ENCODE measurements at places on chromosomes 16 and 17. TPM values are rescaled to one million over a fixed set of nuclear protein-coding genes. Genes with fewer than 3 reads are reported as not detected.

Gene TPSG1
- 0.54 TPM for polyA plus RNA-seq

DNA sequence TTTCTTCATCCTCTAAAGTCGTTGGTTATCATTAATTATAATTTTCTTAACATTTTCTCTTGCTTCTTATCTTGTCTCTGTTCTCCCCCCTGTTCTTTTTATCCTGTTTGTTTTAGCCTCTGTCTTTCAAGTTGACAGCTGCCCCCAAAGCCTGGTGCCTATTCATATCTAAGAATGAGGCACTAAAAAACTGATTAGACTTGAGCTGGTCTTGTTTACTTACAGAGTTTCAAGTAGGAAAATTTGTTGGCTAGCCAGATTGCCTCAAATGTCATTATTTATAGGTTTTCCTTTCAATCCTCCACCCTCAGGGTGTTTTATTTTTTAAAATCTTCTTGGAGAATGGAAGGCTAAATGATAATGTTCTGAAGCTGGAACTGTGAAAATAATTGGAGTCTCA is 236.0 kb downstream of the UTP18 start:
- no peak for DNase-seq

Gene FAM171A2
- 27.4 TPM for polyA plus RNA-seq

- no peak for DNase-seq
Observed at GRCh38 chr16:78984324-78984723, 616.2 kb downstream of the MAF start.

DNA sequence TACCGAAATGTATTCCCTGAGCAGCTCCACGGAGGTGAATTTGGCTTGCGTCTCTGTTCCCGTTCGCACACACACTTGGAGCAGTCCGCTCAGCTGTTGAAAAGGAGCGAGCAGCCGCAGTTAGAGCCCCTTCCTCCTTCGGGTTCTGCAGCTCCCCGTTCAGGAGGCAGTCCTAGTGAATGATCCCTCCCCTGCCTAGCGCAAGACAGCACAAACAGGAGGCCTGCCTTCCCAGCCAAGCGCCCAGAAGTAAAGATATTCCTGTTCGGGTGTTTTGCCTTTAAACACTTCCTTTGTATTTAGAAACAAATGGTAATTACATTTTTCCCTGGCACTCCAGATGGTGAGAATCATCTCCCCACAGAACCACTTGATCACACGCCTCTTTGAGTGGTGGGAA is 64.7 kb downstream of the ABCC12 start:
- no peak for DNase-seq

- peak; percentile 15 for DNase-seq
Observed at GRCh38 chr16:30697264-30698138, 1.5 kb upstream of the SRCAP start.

- no peak for DNase-seq
Observed at GRCh38 chr17:10370016-10370608, 2.7 kb downstream of the MYH13 start.

Gene TP53TG3C
- not detected for polyA plus RNA-seq

GRCh38 chr16:63361032-63361624 is 1324.9 kb upstream of the CDH8 start:
- DNase-seq = no peak

Gene STXBP4
- polyA plus RNA-seq = 16.9 TPM

Gene ZCCHC14
- polyA plus RNA-seq = 30.7 TPM

DNA sequence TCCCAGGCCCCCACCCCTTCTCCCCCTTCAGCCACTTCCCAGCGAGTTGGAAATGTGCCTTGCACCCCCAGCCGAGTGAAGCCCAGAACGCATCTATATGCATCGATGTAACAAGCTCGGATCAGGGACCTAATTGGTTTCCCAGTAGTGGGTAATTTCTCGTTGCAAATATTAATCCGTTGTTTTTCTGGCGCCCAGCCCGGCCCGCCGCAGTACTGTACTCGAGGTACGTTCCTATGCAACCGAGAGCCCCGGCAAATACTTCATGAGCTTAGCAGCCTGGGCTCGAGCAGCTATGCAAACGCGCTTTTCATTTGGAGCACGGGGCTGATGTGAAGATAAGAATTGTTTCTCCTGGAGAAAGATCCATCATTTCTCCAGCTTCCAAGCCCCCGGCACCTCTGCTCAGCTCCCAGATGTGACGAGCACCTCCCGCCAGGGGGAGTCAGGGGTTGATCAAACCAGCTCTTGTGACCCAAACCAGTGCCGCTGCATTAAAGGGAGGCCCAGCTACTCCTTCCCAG is 229.8 kb downstream of the KATNIP start:
- DNase-seq = no peak

- no peak for DNase-seq
Observed at GRCh38 chr17:67212714-67213417, 32.1 kb downstream of the HELZ start.

- DNase-seq = no peak
Observed at GRCh38 chr17:39404542-39405378, 3.3 kb upstream of the FBXL20 start.

- DNase-seq = no peak
Observed at GRCh38 chr17:28493460-28493859, 12.7 kb upstream of the FOXN1 start.

Gene GPRC5C
- 112 TPM for polyA plus RNA-seq

Gene CLEC18A
- polyA plus RNA-seq = 59.7 TPM

DNA sequence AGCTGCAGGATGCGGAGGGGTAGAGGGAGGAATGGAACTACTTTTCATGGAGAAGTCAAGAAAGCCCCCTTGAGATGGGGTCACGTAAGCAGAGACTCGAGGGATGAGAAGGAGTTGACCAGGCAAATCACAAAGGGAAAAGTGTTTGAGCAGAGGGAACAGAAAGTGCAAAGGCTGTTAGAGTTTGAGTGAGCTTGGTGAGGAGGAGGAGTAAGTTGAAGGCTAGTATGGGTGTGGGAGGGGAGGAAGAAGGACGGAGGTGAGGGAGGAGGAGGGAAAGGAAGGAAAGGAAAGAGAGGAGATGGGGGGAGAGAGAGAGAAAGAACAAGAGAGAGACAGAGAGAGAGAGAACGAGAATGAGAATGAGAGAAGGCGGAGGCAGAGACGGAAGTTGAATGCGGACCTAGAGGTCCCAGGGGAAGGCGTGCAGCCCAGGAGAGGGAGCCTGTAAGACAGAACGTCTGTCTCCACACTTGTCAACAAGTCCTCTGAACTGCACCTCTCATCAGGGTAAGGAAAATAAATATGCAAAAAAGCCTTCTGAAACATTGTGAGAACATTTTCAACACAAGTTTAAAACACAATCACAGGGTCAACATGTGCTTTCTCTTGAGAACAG is 279.8 kb upstream of the EEF2KMT start:
- no peak for DNase-seq

GRCh38 chr17:45021607-45022287 is 29.7 kb downstream of the DCAKD start:
- no peak for DNase-seq

GRCh38 chr17:44187131-44187899 is 543 bp downstream of the TMUB2 start:
- no peak for DNase-seq

DNA sequence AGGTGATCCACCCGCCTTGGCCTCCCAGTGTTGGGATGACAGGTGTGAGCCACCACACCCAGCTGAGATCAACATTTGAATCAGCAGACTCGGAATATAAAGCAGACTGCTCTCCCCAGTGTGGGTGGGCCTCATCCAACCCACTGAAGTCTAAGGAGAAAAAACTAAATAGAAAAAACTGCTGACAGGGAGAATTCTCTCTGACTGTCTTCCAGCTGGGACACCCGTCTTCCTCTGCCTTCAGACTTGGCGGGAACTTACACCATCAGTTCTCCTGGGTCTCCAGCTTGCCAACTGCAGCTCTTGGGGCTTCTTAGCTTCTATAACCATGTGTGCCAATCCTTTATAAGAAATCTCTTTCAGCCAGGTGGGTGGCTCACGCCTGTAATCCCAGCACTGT is 90.7 kb downstream of the MRM3 start:
- DNase-seq = no peak

Data from right renal cortex interstitium (tissue), 3 donors.